ENCODE measurements at places on chromosomes 16 and 17.

DNA sequence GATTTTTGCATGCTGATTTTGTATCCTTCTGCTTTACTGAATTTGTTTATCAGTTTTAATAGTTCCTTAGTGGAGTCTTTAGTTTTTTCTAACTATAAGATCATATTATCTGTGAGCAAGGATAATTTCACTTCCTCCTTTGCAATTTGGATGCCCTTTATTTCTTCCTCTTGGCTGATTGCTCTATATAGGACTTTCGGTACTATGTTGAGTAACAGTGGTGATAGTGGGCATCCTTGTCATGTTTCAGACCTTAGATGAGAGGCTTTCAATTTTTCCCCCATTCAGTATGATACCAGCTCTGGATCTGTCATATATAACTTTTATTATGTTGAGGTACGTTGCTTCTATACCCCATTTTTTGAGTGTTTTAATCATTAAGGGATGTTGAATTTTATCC, 224.5 kb upstream of the CNTNAP4 start:
- DNase-seq, result no peak

DNA sequence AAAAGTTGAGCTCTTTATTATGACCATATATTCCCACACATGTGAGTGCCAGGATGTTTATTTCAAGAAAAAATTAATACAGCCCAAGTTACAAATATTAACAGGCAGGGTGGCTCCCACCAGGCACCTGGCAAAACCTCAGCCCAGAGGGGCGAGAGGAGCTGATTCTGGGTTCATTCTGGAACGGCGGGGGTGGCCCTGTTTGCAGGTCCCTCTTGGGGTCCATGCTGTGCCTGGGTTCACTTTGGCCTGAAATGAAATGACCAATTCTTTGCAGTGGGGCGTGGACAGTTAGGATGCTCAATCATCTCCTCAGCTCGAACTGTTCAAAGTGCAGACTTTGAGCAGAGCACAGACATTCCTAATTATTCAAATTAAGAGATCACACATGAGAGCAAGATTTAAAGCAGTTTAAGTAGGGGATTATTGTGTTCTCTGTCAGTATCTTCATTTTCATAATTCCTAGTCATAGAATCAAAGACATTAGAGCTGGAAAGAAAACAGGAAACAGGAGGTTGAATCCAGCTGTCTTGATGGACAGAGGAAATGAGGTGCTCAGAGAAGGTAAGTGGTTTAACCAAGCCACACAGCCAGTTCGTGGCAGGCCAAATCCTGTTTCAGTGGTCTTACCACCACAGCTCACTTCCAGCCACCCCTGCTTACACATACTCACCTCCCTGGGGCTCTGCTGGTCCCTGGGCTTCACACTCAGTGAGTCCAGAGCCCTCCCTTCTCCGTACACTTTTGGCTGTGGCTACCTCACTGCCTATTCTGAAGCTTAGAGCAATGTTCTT, 363.9 kb upstream of the TNRC6C start:
- DNase-seq, result no peak

GRCh38 chr17:77827039-77827438, 131.5 kb upstream of the TNRC6C start:
- no peak for DNase-seq

DNA sequence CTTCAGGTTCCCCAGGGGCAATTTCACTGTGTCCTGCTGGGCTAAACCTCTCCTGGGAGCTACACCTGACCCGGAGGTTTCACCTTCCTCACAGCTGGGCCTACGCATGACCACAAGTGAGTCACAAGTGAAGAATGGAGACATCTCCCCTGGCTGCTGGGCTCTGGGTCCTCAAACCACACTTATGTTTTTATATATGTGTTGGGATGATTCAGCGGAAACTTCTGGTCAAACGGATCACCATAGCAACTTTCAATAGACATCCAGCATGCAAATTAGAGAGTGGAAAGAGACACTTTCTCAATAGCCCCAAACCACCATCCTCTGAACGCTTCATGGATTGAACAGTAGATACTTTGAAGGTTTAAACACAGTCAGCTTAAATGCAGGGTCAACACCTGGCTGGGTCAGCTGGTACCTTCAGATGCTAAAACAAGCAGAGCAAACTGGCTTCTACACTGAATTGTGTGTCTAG, 28.0 kb upstream of the MAF start:
- DNase-seq, result no peak

DNA sequence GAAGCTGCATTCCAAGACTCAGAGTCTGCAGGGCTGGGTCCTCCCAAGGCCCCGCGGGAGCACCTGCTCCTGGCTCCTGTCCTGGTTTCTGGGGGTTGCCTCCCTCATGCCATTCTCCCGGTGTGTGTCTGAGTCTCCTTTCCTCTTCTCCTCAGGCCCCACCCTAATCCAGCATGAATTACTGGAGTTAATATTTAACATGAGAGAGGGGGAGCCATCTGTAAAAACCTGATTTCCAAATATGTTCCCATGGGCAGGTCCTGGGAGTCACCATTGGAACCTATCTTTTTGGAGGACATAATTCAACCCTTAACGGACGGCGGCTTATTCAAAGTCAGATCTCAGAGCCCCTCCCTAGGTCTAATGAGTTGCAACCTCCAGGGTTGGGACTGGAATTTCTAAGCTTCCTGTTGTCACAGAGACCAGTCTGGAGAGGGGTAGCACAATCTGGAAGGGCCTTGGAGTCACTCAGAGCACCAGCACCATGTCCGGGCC, 5.4 kb downstream of the C17orf99 start:
- no peak for DNase-seq

DNA sequence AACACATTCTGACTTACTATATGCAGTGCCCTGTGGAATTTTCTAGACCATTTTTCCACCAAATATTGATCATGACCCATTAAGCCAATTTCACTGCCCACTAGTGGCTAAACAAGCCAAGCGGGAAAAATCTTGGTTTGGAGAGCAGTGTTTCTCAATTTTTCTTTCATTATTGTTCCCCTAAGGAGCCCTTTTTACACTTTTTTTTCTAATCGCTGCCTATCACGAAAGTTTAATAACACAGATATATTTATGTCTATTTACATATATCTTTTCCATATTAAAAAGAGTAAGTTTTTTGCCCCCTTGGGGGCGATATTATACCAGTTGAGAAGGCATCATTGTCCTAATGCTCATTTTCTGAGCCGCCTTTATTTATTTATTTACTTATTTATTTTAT, 10.8 kb upstream of the TLCD3B start:
- DNase-seq, result no peak

DNA sequence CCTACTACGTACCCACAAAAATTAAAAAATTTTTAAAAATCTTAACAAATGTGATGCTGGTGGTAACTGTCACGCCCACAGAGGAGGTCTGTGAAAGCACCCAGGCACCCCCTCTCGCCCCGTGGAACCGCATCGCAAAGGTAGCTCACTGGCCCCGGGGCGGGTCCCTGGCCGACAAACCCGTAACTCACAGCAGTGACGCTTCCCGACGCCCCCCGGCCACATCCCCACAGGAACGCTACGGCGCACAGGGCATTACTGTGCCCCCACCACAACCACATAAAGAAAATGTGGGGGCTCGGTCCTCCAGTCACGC, 366 bp downstream of the ANKS3 start:
- no peak for DNase-seq

Measured in NCI-H446 treated with DMSO at 0.1 percent for 48 hours (cell line).